ENCODE measurements at places on chromosomes 11 and 22. TPM values are rescaled to one million over a fixed set of nuclear protein-coding genes. Genes with fewer than 3 reads are reported as not detected.

DNA sequence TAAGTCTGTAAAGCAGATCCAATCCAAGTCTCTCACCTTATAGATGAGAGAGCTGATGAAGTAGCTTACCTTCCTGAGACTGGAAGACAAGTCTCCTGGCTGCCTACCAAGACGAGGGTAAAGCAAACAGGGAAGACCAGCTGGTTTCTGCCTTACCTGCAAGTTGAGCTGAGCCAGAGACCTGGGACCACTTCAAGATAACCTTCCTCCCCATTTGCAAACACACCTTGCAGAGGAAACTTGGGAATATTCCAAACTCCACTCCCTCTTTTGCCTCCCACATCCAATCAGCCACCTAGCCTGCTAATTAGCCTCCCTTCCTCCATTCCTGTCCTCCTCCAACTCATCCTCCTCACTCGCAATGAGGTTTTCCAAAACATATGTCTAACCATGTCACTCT is 23.4 kb upstream of the ROBO3 start:
- DNase-seq: no peak

DNA sequence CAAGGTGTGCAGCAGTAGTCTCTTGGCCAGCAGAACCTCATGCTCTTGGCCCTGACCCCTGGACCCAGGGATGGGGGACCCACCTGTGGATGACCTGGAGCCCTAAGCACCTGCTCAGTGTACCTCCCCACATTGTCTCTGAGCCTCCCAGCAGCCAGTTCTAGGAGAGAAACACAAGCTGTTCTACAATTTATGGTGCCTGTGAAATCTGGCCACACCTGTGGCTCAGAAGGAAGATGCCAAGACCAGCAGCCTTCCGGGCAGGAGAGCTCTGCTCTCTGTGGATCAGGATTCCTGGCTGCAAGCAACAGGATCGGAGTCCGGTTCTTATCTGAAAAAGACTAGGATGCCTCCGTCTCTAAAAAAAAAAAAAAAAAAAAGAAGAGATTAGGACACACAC is 103.6 kb upstream of the ANO1 start:
- DNase-seq: no peak

GRCh38 chr11:64586366-64586765 is 4.7 kb upstream of the SLC22A12 start:
- DNase-seq: no peak

DNA sequence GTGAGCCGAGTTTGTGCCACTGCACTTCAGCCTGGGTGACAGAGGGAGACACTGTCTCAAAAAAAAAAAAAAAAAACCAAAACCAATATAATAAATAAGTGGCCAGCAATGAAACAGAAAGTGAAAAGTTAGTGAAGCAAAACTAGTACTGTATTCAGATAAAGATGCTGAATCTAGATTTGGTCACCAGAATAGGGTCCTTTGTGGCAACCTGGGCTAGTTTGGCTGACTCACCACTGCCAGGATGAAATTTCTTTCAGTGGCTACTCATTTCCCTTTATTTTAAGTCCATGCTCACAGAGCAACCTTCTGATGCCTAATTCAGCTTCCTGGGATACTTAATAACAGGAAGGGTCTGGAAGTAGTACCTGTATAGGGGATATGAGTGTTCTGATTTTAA is 26.0 kb downstream of the LIMK2 start:
- DNase-seq: no peak

DNA sequence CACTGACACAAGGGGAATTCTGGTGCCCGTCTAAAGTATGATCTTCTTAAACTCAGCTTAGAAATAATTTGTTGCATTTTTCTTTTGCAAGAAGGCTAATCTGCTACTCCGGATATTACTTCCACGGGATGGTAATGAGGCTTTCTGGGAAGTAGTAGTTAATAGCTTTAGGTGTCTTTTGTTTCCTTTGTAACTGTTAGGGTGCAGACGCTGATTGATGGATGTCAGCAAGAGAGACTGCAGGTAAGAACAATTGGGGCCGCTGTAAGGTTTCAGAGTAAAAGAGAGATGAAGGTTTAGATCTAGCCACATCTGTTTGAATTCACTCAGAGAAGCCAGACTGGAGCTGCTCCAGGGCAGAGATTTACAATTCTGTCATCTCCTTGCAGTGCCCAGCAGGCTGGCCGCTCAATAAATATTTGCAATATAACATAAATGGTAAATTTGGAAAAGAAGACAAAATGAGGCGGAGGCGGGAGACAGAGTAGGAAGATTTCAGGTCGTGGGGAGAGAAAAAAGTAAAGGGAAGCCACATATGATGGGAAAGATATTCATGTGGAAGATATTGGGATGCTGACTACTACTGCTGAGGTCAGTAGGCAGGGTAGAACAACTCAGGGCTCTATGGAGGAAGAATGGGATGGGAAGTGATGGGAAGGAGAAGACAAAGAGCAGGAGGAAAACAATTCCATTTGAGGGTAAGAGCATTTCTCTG is 320.5 kb downstream of the AASDHPPT start:
- DNase-seq: no peak

- no peak for DNase-seq
Measured at GRCh38 chr11:61102667-61103571, 630 bp downstream of the CD5 start.

GRCh38 chr11:36478700-36479329 is 31.3 kb downstream of the TRAF6 start:
- DNase-seq: peak; percentile 84

DNA sequence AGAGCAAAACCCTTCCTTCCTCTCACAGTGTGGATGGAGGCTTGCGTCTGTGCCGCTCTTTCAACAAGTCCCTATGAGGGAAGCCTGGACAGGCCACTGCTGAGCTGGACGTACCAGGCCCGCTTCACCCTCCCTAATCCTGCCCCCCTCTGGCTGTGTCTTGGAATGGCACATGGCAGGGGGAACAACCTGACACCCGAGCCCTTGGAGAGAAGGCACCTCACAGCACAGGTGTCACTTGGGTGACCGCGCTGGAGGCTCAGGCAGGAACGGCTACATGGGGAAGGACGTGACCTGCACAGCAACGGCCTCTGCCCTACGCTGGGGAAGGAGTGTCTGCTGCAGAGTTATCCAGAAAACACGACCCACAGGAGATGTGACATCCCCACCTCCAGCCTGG is 11.0 kb downstream of the CARS1 start:
- no peak for DNase-seq

DNA sequence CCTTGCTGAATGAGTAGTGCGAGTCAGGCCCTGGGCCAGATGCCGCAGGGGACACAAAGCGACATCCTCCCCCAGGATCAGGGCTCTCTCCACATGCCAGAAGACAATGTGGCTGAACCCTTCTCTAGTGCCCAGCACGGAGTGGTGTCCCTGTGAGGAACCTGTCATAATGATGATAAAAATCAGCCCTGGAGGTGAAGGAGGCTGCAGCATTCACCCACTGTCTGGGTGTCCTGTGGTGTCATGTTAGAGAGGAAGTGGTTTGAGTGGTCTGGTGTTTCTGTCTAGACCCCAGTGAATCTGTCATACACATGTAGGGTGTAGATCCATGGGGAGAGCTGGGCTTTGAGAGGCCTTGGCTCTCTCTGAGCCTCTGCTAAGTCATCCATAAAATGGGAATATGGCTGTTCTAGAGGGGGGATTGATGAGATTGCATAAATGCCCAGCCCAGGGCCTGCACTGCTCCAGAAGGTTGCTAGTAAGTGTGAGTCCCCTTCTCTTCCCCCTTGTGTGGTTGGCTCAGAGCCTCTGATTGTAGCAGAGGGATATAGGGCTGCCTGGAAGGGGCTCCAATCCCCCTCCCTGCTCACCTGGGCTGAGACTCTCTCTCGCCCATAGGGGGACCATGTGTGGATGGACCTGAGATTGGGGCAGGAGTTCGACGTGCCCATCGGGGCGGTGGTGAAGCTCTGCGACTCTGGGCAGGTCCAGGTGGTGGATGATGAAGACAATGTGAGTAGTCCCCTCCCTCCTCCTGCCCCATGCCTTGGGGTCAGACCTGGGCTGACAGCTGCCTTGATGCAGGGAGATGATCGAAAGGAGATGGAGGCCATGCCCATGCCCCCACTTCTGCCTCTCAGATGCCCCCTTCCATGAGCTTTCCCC is 14.3 kb downstream of the MYO7A start:
- DNase-seq: no peak

GRCh38 chr11:75014129-75014528 is 25.4 kb downstream of the NEU3 start:
- DNase-seq: no peak

ANKK1 gene
- not detected for total RNA-seq

GRAP2 gene
- 29.1 TPM for total RNA-seq

UPK3A gene
- not detected for total RNA-seq

VPREB1 gene
- not detected for total RNA-seq

OR52I2 gene
- total RNA-seq: not detected

Data from stomach (tissue), 19 donors.